ENCODE measurements at places on chromosomes 2 and 18.

DNA sequence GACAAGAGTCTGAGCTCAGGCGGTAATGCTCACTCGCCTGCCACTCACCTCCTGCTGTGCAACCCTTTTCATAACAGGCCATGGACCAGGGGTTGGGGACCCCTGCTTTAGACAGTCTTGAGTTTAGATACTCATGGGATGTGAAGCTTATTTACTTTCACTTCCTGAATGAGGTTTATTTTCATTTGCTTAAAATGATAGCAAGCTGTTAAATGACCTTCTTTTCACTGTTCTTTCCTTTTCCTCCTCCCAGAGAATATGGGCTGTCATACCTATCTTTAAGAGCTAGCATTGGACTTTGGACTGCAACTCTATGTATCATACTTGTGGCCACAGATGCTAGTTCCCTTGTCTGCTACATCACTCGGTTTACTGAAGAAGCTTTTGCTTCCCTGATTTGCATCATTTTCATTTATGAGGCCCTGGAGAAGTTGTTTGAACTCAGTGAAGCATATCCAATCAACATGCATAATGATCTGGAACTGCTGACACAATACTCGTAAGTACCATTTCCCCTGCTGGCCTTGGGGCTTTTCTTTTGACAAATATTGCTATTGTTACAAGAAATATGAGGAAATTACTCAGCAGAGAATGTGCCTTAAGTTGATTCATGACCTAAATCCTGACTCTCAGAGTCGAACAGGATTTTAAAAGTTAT lies 168.5 kb downstream of the DPP4 start:
- no peak for DNase-seq

DNA sequence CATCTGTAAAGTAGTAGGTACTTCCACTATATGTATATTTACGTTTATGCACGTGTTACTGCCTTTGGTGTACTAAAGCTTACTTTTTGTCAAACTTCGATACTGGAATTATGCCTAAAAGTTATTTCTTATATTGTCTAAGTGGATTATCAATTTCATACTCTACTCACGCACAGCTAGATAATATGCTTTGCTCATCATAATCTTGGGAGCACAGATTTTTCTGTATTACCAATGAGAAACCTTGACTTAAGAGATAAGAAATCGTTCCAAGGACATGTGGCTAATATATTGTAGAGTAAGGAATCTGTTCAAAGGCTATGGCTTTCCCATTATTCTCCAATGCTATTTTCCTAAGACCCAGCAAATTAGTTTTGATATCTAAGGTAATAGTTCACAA lies 6.5 kb downstream of the HSPE1 start:
- no peak for DNase-seq

- no peak for DNase-seq
Observed at GRCh38 chr2:176412136-176412535, 142.9 kb downstream of the MTX2 start.

GRCh38 chr2:17934721-17935120 lies 56.3 kb downstream of the KCNS3 start:
- no peak for DNase-seq

- DNase-seq = no peak
Observed at GRCh38 chr2:149766339-149766738, 178.8 kb upstream of the MMADHC start.

GRCh38 chr2:180573951-180574350 lies 406.5 kb upstream of the UBE2E3 start:
- no peak for DNase-seq

DNA sequence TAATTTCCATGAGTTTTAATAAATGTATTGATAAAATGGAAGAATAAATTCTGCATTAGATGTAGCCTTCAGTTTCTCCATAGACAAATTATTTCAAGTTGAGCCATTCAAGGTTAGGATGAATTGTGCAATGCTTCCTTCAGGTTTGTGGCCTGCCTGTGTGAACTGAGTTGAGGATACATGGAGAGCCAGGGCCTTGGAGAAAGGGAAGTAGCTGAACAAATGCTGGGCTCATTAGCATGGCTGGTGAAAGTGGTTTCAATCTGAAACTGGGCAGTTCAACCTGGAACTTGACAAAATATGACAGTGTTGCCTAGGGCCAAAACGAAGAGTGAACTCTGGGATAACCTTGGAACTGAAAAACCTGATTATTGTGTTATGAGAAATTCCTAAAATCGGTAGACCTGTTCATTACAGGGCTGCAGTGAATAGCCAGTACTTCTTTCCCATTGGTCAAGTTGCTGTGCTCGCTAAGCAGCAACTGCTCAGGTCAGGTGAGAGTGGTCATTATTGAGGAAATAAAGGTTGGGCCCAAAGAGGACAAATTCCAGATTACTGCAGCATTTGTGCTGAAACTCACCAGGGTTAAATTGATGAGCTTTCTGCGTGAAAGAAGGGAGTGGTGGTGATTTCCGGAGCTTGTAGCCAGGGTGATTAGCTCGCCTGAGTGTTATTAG lies 12.7 kb downstream of the INPP1 start:
- no peak for DNase-seq

GRCh38 chr2:168819050-168819715 lies 16.7 kb downstream of the NOSTRIN start:
- DNase-seq = no peak

DNA sequence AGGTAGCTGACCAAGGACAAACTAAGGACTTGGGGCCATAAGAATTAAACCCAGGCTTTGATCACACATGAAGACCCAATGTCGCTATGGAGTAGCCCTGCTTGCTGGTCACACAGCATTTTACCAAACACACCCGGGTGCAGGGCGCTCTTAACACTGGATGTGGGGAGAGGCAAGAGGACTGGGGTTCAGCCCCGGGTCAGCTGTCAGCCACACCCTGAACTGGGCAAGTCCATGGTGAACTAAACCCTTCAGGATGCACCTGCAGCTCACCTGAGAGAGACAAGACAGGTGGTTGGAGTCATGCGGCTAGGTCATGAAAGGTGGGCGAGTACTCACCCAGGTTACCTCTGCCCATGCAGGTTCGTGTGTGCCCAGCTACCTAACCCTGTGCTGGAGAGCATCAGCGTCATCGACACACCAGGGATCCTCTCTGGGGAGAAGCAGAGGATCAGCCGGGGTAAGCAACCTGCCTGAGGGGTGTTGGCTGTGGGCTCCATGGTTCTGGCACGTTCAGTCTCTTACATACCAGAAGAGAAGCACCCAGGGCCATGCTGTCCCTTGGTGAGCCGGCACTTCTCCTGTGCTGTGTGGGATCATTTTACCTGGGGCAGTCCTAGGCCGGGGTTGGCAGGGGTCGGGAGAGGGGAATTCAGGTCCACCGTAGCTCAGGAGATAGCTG lies 15.2 kb downstream of the EHD3 start:
- no peak for DNase-seq

- peak; percentile 67 for DNase-seq
Observed at GRCh38 chr18:63016270-63016669, 300.9 kb downstream of the PHLPP1 start.

DNA sequence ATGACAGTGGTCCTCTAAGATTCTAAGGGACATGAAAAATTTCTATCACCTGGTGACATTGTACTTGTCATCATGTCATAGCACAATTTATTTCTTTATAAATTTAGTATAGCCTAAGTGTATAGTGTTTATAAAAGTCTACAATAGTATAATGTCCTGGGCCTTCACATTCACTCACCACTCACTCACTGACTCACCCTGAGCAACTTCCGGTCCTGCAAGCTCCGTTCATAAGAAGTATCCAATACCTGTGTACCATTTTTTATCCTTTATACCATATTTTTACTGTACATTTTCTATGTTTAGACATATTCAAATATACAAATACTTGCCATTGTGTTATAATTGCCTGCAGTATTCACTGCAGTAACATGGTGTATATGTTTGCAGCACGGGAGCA lies 72.8 kb upstream of the DSEL start:
- no peak for DNase-seq

- DNase-seq = no peak
Observed at GRCh38 chr2:51919395-51919794, 887.5 kb upstream of the NRXN1 start.

DNA sequence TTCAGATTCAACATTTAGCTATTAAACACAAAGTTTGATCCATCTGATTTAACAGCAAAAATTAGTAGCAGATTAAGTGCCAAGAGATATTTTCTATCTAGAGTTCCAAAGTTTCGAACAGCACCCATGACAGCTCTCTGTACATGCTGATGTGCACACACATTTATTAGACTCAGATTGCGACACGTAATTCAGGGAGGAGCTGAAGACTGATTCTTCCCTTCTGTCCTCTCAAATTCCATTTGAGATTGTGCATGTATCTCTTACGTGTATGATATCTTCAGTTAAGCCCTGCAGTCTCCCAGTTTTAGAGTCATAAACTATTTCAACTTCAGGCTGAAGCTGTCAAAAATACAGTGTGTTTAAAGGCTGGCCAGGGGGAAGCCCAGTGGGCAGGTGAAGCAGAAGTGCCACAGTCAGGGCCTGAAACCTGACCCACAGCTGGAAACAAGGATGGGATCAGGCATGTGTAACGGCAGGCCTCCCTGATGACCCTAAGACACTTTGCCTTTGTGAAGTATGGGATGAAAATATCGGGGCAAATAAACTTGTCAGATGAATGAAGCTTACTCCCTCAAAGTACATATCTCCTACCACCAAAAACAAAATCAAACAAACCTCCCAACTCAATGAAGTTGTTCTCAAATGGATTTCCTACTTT lies 30.6 kb downstream of the CYB5A start:
- DNase-seq = no peak

GRCh38 chr2:175676813-175677212 lies 325.3 kb downstream of the LNPK start:
- no peak for DNase-seq

- DNase-seq = no peak
Observed at GRCh38 chr2:12725233-12726187, 8.8 kb downstream of the TRIB2 start.

GRCh38 chr2:219521066-219521880 lies 7.0 kb downstream of the ASIC4 start:
- DNase-seq = no peak

DNA sequence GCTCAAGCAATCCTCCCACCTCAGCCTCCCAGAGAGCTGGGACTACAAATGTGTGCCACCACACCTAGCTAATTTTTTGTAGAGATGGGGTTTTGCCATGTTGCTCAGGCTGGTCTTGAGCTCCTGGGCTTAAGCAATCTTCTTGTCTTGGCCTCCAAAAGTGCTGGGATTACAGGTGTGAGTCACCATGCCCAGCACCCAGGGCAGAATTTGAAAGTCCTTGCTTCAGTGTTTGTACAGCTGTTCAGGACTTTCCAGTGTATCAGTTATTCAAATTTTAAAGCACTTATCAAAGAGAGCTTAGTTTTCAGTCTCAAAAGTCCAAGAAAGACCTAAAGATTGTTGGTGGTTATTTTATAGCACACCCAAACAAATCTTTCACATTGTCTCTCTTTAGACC lies 43.6 kb upstream of the VPS54 start:
- DNase-seq = peak; percentile 13

GRCh38 chr2:393711-394696 lies 106.1 kb upstream of the ALKAL2 start:
- peak; percentile 75 for DNase-seq

- DNase-seq = no peak
Observed at GRCh38 chr2:147977679-147978078, 42.9 kb downstream of the ORC4 start.

DNA sequence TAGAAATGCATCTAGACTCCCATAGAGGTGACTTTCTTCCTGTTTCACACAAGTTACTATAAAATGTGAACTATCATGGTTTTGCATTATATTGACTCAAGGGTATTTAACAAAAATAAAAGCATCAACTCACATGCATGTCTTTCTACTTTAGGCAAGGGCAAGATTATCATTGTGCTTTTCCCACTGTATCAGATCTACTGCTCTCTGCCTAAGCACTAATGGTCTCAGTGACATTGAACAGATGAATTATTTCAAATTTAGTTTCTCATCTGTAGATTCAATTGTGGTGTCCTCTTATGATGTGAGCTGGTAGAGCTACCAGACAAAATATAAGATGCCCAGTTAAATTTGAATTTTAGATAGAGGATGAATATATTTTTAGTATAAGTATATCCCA lies 113.9 kb downstream of the MTX2 start:
- DNase-seq = no peak

- no peak for DNase-seq
Observed at GRCh38 chr2:240179941-240180666, 39.6 kb upstream of the OTOS start.

GRCh38 chr2:171792157-171792556 lies 101.9 kb downstream of the SLC25A12 start:
- no peak for DNase-seq

- no peak for DNase-seq
Observed at GRCh38 chr18:58947136-58947732, 82.6 kb downstream of the ZNF532 start.

GRCh38 chr2:99868260-99868659 lies 274.1 kb downstream of the AFF3 start:
- no peak for DNase-seq

- DNase-seq = no peak
Observed at GRCh38 chr2:235698491-235698890, 204.6 kb downstream of the AGAP1 start.

DNA sequence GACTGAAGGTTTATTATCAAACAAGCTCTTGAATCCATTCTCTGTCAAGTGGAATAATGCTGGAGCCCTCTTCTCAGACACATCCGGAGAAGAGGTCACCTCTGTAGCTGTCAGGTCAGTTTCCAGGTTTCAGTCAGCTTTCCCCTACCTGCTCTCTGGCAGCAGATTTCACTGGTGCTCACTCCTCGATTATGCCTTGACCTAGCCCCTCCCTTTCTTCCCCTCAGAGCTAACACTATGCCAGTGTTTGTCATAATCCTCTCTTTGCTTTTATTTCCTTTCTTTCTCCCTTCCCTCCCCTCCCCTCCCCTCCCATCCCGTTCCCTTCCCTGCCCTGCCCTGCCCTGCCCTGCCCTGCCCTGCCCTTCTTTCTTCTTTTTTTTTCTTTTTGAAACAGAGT lies 22.5 kb upstream of the PLEKHM3 start:
- no peak for DNase-seq

DNA sequence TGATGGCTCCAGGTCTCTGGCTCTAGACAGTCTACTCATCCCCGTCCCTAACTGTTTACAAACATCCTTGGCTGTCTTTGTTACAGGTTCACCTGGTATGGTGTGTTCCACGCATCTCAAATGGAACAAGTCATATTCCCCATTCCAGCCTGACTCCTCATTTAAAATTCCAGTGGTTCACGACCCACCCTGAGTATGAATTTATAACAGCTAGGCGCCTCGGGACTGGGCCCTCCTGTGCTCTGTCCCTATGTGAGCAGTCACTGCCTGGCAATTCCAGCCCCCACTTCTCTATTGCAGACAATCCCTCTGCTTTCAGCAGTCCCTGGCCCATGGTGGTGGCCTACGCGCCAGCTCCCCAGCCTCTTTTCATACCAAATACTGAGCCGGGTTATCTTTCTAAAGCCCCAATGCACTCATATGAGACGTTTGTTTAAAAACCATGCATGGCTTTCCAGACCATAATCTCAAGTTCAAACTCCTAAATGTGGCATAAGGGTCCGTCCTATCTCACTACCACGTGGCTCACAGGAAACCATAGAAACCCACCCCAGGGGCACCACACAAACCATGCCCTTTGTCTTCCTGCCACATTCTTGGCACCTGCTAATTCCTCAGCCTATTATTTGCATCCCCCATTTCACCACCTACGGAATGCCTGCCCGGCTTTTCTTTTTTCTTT lies 1.6 kb downstream of the SERPINB8 start:
- no peak for DNase-seq

- no peak for DNase-seq
Observed at GRCh38 chr2:197360744-197361156, 50.2 kb upstream of the ANKRD44 start.

- DNase-seq = no peak
Observed at GRCh38 chr2:200681697-200682096, 95.9 kb downstream of the AOX1 start.

- DNase-seq = no peak
Observed at GRCh38 chr18:1663879-1664705, 759.4 kb downstream of the ADCYAP1 start.
